H9 (cell line): ENCODE measurements at places on chromosomes 16 and 17. TPM values are rescaled to one million over a fixed set of nuclear protein-coding genes. Genes with fewer than 3 reads are reported as not detected.

DNA sequence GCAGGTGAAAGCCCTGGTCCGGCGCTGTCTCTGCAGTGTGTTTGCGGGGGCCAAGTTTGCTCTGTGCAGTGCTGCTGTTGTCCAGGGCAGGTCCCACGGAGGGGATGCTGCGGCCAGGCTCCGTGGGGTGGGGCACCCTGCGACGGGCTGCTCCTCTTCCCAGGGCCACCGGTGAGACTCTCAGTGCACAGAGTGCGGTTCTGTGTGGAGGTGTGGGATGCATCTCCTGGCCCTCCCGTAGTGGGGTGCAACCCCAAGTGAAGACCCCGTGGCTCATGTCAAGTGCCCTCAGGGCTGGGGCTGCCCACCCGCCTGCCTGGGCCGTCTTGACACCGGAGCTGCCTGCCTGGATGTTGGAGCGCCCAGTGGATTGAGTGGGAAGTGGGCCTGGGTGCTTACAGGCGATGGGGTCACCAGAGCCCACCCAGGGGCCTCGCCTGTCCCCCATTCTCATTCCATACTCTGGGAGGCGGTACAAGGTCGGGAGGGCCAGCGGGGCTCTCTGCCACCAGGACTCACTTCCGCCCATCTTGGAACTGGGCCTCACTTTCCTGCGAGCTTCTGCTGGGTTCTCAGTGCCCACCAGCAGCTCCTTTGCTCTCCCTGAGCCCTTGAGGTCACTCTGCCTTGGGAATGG, 119.9 kb downstream of the BANP start:
- no peak for DNase-seq

DNA sequence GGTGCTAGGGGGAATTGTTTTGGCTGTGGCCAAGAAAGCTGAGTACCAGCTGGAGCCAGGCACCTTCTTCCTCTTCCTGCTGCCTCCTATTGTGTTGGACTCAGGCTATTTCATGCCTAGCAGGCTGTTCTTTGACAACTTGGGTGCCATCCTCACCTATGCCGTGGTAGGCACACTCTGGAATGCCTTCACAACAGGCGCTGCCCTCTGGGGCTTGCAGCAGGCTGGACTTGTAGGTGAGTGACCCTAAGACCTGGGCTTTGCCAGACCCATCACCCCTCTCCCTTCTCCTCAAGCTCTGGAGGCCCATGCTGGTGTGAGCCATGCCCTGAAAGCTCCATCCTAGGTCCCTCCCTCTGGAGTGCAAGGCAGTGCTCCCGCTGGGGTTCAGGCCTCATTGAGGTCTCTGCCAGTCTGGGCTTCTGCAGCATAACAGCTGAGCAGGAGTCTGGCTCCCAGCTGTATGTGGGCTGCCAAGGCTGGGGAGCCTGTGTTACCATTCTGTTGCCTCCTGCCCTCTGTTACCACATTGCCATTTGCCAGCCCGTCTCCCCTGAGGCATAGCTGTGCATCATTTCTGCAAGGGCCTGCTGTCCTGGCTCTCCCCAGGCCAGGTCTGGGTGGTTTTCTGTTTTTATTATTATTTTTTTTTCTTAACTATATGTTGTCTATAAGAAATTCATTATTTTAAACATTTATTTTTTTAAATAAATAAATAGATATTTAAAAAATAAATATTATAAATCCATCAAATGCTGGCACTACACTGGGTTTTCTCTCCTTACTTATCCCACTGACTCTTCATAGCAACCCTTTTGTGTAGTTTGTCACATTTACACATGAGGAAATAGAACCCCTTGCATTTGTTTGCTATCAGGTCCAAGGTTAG, 4.1 kb downstream of the SLC9A5 start:
- DNase-seq, result no peak

GRCh38 chr16:10876315-10876714, 687 bp upstream of the CIITA start:
- no peak for DNase-seq

- no peak for DNase-seq
These were observed 44.3 kb upstream of the CPNE2 start for GRCh38 chr16:57048095-57048494.

DNA sequence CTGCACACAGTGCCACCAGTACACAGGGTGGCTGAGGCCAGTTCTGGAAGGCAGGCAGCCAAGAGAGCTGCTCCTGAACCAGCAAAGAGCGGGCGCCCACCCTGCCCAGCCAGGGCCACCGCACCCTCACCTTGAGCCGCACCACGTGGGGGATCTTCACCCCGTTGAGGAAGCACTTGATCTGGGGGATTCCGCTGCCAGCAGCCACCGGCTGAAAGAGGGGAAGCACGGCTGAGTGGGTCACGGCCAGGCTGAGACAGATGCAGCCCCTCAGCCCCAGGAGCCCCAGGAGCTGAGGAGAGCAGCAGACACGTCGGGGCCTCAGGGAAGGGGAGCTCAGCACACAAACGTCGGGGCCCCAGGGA, 14.6 kb upstream of the CCDC154 start:
- DNase-seq, result no peak

DNA sequence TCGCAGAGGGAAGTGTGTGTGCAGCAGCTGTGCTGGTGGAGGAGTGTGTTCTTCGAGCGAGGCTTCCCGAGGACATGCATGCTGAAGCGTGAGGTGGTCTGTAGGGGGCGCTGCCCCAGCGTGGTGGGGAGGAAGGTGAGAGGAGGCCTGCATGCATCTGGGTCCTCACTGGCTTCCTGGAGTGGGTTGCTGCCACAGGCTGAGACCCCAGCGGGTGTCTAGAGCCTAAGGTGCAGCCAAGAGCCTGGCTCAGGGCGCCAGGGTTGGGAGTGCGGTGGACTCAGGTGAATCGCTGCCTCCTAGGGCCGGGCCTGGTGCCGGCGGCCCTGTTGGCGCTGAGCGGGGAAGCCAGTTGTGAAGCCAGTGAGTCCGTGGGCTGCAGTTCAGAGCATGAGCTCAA, 7.5 kb upstream of the HSD3B7 start:
- peak; percentile 71 for DNase-seq

DNA sequence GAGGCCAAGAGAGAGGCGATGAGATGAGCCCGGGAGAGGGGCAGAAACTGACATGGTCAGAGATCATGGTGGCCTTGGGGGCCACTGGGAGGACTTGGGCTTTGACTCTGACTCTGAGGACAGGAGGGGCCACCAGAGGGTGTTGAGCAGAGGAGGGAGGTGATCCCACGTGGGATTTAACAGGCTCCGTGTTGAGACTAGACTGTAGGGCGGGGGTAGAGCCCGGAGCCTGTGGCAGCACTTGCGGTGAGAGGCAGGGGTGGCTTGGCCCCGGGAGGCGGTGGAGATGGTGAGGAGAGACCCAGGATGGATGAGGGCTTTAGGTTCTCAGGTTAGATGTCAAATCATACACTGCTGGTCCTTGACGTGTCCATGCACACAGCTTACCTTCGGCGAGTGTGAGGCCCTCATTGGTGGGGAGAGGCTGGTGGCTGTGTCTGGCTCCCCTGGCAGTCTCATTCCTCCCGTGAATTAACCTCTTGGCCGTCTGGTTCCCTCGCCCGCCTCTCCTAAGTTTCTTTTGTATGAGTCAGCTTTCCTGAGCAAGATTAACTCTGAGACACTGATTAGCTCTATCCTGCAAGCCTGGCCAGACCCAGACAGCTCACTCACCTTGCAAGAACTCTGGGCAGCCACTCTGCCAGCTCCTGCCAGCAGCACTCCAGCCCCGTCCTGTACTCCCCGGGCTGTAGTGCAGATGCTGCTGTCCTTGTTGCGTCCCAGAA, 39.7 kb downstream of the VPS35L start:
- no peak for DNase-seq

GRCh38 chr17:28240688-28241340, 78.2 kb upstream of the TMEM97 start:
- no peak for DNase-seq

GRCh38 chr17:4393806-4394205, 27.3 kb upstream of the UBE2G1 start:
- no peak for DNase-seq

DNA sequence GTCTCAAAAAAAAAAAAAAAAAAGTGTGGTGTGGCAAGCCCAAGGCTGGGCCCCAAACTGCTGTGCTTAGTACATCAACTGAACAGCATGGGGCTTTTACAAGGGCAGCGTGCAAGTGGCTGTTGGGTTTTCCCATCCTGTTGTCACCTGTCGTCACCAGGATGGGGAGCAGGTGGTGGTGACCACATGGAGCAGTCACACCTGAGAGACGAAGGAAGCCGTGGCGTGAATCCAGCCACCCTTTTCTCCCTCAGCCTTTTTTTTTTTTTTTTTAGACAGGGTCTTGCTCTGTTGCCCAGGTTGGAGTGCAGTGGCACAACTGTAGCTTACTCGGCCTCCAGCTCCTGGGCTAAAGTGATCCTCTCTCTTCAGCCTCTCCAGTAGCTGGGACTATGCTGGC, 4.1 kb upstream of the MRPL58 start:
- no peak for DNase-seq

- peak; percentile 76 for DNase-seq
These were observed 55.7 kb downstream of the WSB1 start for GRCh38 chr17:27349540-27350021.

GRCh38 chr16:74942566-74942965, 42.4 kb downstream of the WDR59 start:
- DNase-seq, result no peak

DNA sequence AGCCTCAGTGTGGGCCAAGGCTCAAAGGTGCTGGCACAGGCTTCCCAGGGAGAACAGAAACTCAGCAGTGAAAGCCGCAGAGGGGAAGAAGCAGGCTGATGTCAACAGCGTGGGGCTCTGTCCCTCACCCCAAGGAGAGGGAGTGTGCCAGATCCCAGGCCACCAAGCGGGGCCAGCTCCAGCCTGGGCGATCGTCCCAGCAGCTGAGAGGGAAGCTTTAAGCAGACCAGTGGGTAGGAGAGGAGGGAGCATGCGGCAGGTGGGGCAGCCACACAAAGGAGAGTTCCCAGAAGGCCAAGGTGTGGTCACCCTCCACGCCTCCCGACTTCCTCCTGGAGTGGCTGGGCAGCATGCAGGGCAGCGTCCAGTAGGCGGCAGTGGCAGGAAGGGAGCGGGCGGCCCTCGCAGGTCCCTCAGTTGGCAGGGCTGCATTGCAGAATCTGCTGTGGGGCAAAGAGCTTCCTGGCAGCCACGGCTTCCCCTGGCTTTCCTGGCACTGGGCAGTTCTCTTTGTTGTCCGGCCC, 6.0 kb downstream of the SYNGR2 start:
- no peak for DNase-seq

GRCh38 chr17:21676281-21677111, 15.8 kb upstream of the KCNJ18 start:
- DNase-seq, result no peak

DNA sequence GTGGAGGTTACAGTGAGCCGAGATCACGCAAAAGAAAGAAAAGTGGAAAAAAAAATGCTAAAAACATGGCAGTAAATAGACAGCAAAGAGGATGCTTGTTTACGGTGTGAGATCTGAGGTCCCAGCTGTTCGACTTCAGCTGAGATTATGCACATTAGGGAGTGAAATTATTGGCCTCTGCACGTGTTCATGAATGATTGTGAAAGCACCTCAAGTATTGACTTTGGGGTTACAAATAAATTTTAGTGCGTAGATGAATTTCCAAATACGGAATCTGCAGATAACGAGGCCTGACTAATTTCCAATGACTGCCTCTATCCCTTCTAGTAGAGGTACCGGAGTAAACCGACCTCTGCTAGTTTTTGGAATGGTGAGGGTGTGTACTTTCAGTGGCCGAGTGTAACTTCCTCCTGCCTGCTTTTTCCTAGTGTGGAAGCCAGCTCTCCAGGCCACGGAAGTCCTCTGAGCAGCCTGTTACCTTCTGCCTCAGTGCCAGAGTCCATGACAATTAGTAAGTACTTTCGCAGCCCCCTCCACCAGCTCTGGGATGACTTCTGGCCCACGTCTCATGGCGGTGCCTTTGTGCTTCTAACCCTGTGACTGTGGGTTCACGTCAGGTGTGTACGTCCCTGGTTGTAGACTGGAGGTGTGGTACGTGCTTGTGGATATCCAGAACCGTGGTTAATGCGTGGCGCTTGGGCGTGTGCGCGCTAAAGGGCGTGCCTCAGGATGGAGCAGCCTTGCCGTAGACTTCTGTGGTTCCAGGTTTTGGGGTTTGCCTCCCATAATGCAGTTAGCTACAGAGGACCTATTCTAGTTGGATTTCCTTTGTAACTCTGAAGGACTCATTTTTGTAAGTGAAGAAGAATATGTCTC, 102.1 kb downstream of the SNX29 start:
- no peak for DNase-seq

DNA sequence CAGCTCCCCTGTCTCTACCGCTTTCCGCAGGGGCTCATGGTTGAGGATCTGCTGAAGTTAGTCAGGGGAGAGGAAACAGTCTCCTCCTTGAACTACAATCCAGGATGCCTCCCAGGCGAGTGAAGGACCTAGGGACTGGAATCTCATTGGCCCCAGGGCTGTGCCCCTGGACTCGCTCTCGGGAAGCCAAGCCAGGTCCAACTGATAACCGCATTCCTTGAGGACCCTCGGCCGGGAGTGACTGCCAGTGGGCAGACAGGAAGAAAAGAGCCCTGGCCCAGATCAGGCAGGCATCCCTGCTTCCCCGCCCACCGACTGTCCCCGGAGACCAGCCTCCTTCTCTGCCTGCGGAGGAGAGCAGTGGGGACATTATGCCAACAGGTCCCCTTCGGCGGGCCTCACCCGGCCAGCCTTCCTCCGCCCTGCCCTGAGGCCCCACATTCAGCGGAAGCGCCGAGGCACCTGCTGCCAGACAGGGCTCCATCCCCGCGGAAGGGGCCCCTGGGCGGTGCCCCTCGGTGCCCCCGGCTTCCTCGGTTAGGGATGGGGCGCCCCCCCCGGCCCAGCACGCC, 776 bp downstream of the LRRC75A start:
- DNase-seq, result peak; percentile 64

Gene CD300LB
- not detected in 2 replicates for total RNA-seq

Gene PTX4
- total RNA-seq, result 0.20 TPM in 1 of 2 replicates, not detected in the other

Gene JUP
- total RNA-seq, result 87.9 and 90.1 TPM in 2 replicates

Gene EVPLL
- total RNA-seq, result 0.61 TPM in 1 of 2 replicates, not detected in the other

Gene ZNF778
- total RNA-seq, result 16.4 and 17.5 TPM in 2 replicates

Gene MYO1C
- 86.5 and 87.4 TPM in 2 replicates for total RNA-seq

Gene CCL5
- total RNA-seq, result not detected in 2 replicates

Gene MATCAP1
- 42.1 and 51.2 TPM in 2 replicates for total RNA-seq

Gene POLR3E
- 101 and 103 TPM in 2 replicates for total RNA-seq

Gene FOXL1
- 0.09 and 0.18 TPM in 2 replicates for total RNA-seq

Gene SEZ6
- 1.8 and 2.8 TPM in 2 replicates for total RNA-seq

Gene PRAC1
- total RNA-seq, result not detected in 2 replicates

Gene CDRT4
- total RNA-seq, result 3.8 and 5.0 TPM in 2 replicates

Gene EVI2B
- total RNA-seq, result not detected in 2 replicates
